ENCODE measurements at places on chromosomes 12 and 14. TPM values are rescaled to one million over a fixed set of nuclear protein-coding genes. Genes with fewer than 3 reads are reported as not detected.

DNA sequence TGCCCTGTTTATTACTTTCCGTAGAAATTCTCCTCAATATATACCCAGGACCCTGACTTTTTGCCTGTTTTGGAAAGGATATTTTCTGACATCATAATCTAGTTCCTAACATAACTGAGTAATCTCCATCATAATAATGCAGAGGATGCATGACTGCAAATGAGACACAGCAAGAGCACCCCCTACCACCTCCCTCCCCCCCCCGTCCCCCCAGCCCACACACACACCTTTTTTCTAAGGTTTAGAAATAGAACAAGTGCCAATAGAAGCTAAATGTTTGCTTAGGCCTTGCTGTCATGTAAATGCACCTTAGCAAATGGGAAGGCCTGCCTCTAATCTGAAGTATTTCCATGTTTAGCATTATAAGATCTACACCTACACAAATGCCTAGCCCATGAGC is at the start of gene PTHLH:
Gene PTHLH, minus strand, starts transcription at position 13 of the 400 bp plus-strand sequence. CDS start 3,239 bp downstream, outside the sequence.
- DNase-seq: no peak

GRCh38 chr12:21913823-21914222 is 27.4 kb downstream of the ABCC9 start:
- DNase-seq: no peak

- DNase-seq: no peak
These were observed 56.6 kb downstream of the RNF34 start for GRCh38 chr12:121456551-121456950.

GRCh38 chr12:55716582-55716957 is 724 bp downstream of the BLOC1S1 start:
- no peak for DNase-seq

DNA sequence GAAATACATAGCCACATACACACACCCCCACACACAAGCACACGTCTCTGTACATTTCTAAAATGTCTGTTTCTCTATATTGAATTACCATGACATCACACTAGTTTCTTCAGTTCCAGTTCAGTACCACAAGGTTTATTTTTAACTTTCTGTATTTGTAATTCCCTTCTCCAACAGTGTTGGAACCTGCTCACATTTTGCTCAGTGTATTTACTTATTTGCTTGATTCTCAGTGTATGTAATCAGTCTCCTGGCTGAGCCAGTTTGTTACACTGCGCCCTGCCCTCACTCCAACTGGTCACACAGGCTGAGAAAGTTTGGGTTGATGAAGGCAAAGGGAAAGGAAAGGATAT is 67.1 kb downstream of the MON2 start:
- DNase-seq: no peak

GRCh38 chr14:67387195-67387594 is 24.8 kb downstream of the PLEK2 start:
- no peak for DNase-seq

DNA sequence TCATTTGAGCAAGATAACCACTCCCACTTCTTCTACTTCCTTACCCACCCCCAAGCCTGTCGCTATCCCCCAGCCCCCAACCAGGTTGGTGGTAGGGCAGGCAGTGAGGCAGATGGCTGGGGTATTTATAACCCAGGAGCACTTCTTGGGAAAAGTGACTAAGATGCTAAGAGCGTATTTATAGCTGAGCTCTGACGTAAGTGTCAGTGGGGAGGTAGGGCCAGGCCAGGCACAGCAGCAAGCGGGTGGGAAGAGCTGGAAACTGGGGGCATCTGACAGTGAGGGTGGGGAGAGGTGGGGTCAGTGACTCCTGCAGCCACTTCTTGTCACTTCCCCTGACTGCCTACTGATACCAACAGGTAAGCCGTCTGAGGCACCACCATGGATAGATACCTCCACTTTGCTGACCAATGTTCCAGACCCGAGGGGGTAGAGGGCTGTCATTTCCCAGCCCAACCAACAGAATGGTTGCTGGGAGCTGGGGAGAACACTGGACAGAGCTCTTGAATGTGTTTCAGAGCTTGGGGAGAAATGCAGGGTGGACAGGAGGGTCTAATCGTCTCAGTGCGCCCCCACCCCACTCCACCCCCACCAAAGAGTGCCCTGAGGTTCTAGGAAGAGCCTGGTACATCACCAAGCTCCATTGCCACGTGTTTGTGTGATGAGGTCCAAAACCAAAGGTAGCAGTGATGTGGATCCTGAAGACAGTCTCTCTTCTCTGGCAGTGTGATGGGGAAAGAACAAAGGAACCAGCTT is 2.7 kb upstream of the INHBE start:
- DNase-seq: peak; percentile 64

The KRT74 gene
- total RNA-seq: not detected

The ACOT4 gene
- 4.0 TPM for total RNA-seq

The LMNTD1 gene
- 2.7 TPM for total RNA-seq

The GPRC5A gene
- total RNA-seq: 5.4 TPM

All from dorsolateral prefrontal cortex (tissue), 122 donors.